ENCODE measurements at places on chromosomes 3 and 15.

- no peaks in the 10 kb centered on the region for H3K4me1 ChIP-seq
- no peak overlapping the region for H3K27ac ChIP-seq
- no peak for DNase-seq
- H3K27me3 ChIP-seq: no peaks in the 10 kb centered on the region
Measured at GRCh38 chr3:106877627-106878026, 499.6 kb upstream of the CCDC54 start.

GRCh38 chr3:52428151-52429005 is 16.5 kb downstream of the SEMA3G start:
- no peaks in the 10 kb centered on the region for H3K36me3 ChIP-seq
- DNase-seq: peak; percentile 81
- H3K4me3 ChIP-seq: no peak overlapping the region
- peaks cover 29% of the 10 kb centered on the region for H3K4me1 ChIP-seq
- no peaks in the 10 kb centered on the region for H3K27me3 ChIP-seq

DNA sequence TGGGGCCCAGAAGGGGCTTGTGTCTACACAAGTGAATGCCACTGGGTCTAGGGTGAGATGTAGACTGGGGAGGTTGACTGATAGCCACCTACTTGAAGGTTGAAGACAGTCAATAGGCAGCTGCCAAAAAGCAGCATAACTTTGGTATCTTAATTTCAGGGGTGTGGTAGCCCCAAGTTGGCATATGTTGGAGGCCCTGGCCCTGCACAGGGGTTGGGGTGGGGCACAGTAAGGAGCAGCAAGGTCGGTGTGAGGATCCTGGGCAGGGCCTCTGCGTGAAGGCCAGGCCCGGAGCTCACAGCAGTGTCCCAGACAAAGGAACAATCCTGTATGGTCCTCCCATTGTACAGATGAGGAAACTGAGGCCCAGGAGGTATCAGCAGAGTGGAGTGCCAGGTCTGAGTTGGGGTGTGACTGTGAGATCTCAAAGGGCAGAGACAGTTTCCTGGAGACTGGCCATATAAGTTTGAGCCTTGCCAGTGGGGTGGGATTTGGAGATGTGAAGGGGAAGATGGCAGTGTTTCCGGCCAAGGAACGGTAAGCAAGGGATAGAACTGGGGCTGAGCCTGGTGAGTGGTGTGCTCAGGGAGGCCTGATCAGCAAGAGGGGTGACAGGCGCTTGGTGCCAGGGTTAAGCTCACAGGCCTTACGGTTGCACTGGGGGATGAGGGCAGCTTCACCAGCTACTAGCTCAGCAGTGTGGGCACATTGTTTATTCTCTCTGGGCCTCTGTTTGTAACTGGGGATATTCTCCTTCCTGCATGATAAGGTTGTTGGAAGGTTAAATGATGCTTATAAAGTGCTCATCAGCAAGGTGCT is 1.7 kb downstream of the KLHL40 start:
- peaks cover 40% of the 10 kb centered on the region for H3K4me1 ChIP-seq
- DNase-seq: no peak
- no peak overlapping the region for H3K27ac ChIP-seq
- no peak overlapping the region for H3K4me3 ChIP-seq
- no peaks in the 10 kb centered on the region for H3K36me3 ChIP-seq

DNA sequence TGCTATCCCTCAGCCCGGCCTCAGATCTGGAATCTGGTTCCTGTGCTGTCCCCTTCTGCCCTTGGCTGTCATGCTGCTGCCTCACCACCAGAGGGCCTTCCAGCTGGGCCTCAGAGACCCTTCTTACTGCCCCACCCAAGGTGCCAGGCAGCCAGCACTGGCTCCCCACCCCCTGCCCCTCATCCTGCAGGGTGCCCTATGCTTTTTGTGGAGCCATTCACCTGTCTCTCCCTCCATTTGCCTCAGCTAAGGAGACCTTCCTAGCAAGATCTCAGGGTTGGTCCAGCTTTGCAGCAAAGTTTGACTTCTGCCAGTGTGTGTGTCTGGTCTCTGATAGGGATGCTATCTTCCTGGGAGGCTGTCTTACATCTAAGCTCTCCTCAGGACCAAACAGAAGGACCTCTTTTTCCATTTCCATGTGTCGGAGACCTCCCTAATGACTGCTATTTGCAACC is 1.9 kb upstream of the VWA5B2 start:
- DNase-seq: no peak
- H3K4me1 ChIP-seq: peaks cover 8% of the 10 kb centered on the region
- no peaks in the 10 kb centered on the region for H3K36me3 ChIP-seq
- H3K4me3 ChIP-seq: no peak overlapping the region
- H3K27ac ChIP-seq: no peak overlapping the region

DNA sequence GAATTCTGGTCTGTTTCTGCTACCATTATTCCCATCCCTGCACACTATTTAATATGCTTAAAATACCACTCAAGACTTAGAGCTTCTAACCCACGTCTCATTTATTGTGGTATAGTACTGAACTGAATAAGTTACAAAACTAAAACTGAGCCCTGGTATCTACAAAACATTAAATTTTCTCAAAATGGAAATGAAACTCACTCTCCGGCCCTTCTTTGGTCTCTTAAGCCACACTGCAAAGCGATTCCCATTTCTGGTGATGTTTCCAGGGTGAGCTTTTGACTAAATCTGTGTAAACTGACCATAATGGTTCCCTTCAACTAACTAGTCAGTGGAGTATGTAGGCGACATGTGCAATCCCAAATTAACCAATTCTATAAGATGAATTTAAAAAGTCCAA is 18.6 kb downstream of the KPNA4 start:
- peaks cover 8% of the 10 kb centered on the region for H3K4me1 ChIP-seq
- no peak overlapping the region for H3K4me3 ChIP-seq
- DNase-seq: no peak
- H3K27ac ChIP-seq: no peak overlapping the region
- no peaks in the 10 kb centered on the region for H3K27me3 ChIP-seq
- H3K36me3 ChIP-seq: no peaks in the 10 kb centered on the region

GRCh38 chr3:23365066-23365465 is 161.9 kb downstream of the UBE2E2 start:
- H3K36me3 ChIP-seq: no peaks in the 10 kb centered on the region
- H3K27me3 ChIP-seq: no peaks in the 10 kb centered on the region
- no peak overlapping the region for H3K4me3 ChIP-seq
- DNase-seq: no peak
- no peaks in the 10 kb centered on the region for H3K4me1 ChIP-seq
- H3K27ac ChIP-seq: no peak overlapping the region

- no peak for DNase-seq
- H3K36me3 ChIP-seq: no peaks in the 10 kb centered on the region
- no peak overlapping the region for H3K4me3 ChIP-seq
- H3K27me3 ChIP-seq: no peaks in the 10 kb centered on the region
- H3K4me1 ChIP-seq: peaks cover 58% of the 10 kb centered on the region
Measured at GRCh38 chr3:30643763-30644462, 37.5 kb downstream of the TGFBR2 start.

GRCh38 chr3:125261031-125261430 is 48.5 kb upstream of the SLC12A8 start:
- no peaks in the 10 kb centered on the region for H3K27me3 ChIP-seq
- H3K4me1 ChIP-seq: no peaks in the 10 kb centered on the region
- H3K27ac ChIP-seq: no peak overlapping the region
- no peak overlapping the region for H3K4me3 ChIP-seq
- no peaks in the 10 kb centered on the region for H3K36me3 ChIP-seq
- DNase-seq: no peak
